Activated T-helper 1 cell treated with anti-CD3 and anti-CD28 coated beads, Interleukin-12 subunit alpha, Interleukin-12 subunit beta, Interleukin-2, Interleukin-4 antibody, amounts not matched to agents 30 ng/mL and 10 ng/mL and 1 ng/mL, durations not matched to agents 14 hours and 24 hours and 36 hours (primary cell): ENCODE measurements at places on chromosomes 2 and 18. TPM values are rescaled to one million over a fixed set of nuclear protein-coding genes. Genes with fewer than 3 reads are reported as not detected.

- H3K27me3 ChIP-seq: no peaks in the 10 kb centered on the region
- peaks cover 55% of the 10 kb centered on the region for H3K4me1 ChIP-seq
- peaks cover 61% of the 10 kb centered on the region for H3K36me3 ChIP-seq
- H3K27ac ChIP-seq: peak within 1 kb of the TSS; percentile 93
- H3K4me3 ChIP-seq: peak within 1 kb of the TSS; percentile 98
- peak; percentile 42 for DNase-seq
Observed at GRCh38 chr2:162073888-162074631, at the start of gene DPP4. DPP4 (minus strand) TSS chr2:162074215; CDS start chr2:162073981, 234 bp downstream.

- no peaks in the 10 kb centered on the region for H3K27me3 ChIP-seq
- DNase-seq: peak; percentile 16
- peaks cover 78% of the 10 kb centered on the region for H3K4me1 ChIP-seq
- peaks cover 35% of the 10 kb centered on the region for H3K36me3 ChIP-seq
Observed at GRCh38 chr18:12838178-12838634, 45.8 kb downstream of the PTPN2 start.

- no peaks in the 10 kb centered on the region for H3K36me3 ChIP-seq
- H3K4me3 ChIP-seq: no peak overlapping the region
- no peak overlapping the region for H3K27ac ChIP-seq
- no peak for DNase-seq
- H3K27me3 ChIP-seq: no peaks in the 10 kb centered on the region
Observed at GRCh38 chr2:124983595-124983994, 958.5 kb downstream of the CNTNAP5 start.

DNA sequence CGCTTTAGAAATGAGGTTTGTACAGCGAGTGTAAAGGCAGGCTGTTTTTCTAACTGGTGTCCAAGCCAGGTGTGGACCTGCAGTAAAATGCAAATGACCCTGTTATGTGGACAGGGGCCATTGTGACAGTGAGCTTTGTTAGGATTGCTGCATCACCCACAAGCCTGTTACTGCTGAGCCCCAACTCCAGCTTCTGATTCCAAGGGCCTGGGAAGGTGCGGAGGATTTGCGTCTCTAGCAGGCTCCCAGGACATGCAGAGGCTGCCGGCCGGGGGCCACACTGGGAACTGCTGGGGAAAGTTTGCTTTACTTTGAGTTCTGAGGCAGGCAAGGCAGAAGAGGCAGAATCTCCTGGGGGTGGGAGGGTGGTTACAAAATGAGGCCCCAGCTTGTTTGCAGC lies 164.1 kb downstream of the GLI2 start:
- no peak overlapping the region for H3K4me3 ChIP-seq
- H3K4me1 ChIP-seq: no peaks in the 10 kb centered on the region
- H3K36me3 ChIP-seq: no peaks in the 10 kb centered on the region
- no peak for DNase-seq
- H3K27me3 ChIP-seq: peaks cover 5% of the 10 kb centered on the region

DNA sequence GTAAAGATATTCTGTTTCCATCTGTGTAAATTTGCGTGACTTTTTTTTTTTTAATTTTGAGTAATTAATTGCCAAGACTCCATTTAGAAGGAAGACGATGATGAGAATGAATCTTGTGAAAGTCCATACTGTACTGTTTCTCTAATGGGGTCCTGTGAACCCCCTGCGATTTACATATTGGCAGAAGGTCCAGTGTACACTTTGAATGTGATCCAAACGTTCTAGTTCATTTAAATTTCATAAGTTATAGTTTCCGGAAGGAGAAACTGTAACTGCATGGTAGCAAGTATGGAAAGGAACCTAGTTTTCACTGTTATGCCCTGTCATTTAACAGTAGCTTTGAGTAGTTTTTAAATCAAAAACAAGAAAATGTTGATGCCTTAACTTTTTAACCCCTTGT lies 166.7 kb downstream of the FMNL2 start:
- H3K27me3 ChIP-seq: peaks cover 1% of the 10 kb centered on the region
- no peaks in the 10 kb centered on the region for H3K36me3 ChIP-seq
- no peak overlapping the region for H3K4me3 ChIP-seq
- no peak for DNase-seq
- H3K27ac ChIP-seq: no peak overlapping the region

- H3K36me3 ChIP-seq: no peaks in the 10 kb centered on the region
- DNase-seq: no peak
- peaks cover 51% of the 10 kb centered on the region for H3K4me1 ChIP-seq
- H3K4me3 ChIP-seq: peak overlapping the region; percentile 50
- H3K27me3 ChIP-seq: peaks cover 24% of the 10 kb centered on the region
Observed at GRCh38 chr2:110747522-110748488, 15.4 kb downstream of the ACOXL start.

DNA sequence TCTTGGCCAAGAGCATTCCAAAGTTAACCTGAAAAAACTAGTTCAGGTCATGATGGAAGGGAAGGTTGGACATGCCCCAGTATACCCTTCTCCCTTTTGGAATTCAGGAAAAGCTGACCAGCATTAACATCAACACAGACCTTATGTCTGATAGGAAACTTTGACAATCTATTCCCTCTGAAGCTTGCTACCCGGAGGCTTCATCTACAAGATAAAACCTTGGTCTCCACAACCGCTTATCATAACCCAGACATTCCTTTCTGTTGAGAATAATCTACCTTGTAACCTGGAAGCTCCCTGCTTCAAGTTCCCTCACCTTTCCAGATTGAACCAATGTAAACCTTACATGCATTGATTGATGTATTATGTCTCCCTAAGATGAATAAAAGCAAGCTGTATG lies 24.7 kb upstream of the IL37 start:
- no peak for DNase-seq
- H3K4me1 ChIP-seq: peaks cover 18% of the 10 kb centered on the region
- H3K36me3 ChIP-seq: no peaks in the 10 kb centered on the region
- no peak overlapping the region for H3K4me3 ChIP-seq
- no peak overlapping the region for H3K27ac ChIP-seq
- H3K27me3 ChIP-seq: peaks cover 11% of the 10 kb centered on the region

CLEC4F gene
- 0.10 TPM in 1 of 2 replicates, not detected in the other for total RNA-seq

- DNase-seq: no peak
- H3K36me3 ChIP-seq: no peaks in the 10 kb centered on the region
- H3K27ac ChIP-seq: no peak overlapping the region
- peaks cover 4% of the 10 kb centered on the region for H3K27me3 ChIP-seq
- H3K4me1 ChIP-seq: no peaks in the 10 kb centered on the region
- H3K4me3 ChIP-seq: no peak overlapping the region
Observed at GRCh38 chr2:86677816-86678215, 42.3 kb upstream of the RMND5A start.

DNA sequence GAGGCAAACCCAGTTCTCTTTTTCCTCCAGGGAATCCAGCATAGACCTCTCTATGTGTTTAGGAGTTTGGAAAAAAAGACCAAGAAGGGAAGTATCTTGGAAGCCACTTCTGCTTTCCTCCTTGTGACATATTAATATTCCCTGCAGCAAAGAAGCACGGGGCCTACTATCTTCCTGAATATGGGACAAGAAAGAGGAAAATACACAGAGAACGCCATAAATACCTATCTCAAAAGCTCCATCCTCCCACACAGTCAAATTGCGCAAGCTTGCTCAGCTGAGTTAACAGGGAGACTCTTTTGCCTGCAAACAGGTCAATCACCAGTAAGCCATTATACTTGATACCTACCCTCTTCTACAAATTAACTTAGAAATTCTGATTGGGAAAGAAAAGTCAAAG lies 16.7 kb upstream of the RAPH1 start:
- H3K4me1 ChIP-seq: peaks cover 14% of the 10 kb centered on the region
- no peak overlapping the region for H3K27ac ChIP-seq
- no peaks in the 10 kb centered on the region for H3K36me3 ChIP-seq
- no peak overlapping the region for H3K4me3 ChIP-seq
- H3K27me3 ChIP-seq: peaks cover 8% of the 10 kb centered on the region

- H3K36me3 ChIP-seq: no peaks in the 10 kb centered on the region
- H3K4me3 ChIP-seq: no peak overlapping the region
- H3K27ac ChIP-seq: no peak overlapping the region
- DNase-seq: no peak
- H3K27me3 ChIP-seq: no peaks in the 10 kb centered on the region
Observed at GRCh38 chr18:1408376-1408775, 503.7 kb downstream of the ADCYAP1 start.

RBFA gene
- 48.5 and 50.3 TPM in 2 replicates for total RNA-seq

DNA sequence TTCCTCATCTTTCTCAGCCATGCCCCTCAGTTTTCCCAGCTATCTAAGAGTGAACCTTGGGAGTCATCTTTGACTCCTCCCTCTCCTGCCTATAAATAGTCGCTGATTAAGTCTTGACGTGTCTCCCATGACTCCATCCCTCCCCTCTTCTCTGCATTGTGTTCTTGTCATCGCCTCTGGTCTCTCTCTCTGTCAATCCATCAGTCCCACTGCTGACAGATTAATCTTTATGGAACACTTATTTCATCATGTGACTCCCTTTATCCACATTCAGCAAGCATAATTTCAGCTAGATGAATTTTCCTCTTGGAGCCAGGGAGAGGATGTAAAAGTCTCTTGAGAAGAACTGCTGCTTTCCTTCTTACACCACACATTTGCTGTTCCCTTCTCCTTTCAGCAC lies 9.4 kb downstream of the ADAM23 start:
- DNase-seq: no peak
- no peak overlapping the region for H3K4me3 ChIP-seq
- no peaks in the 10 kb centered on the region for H3K4me1 ChIP-seq
- no peaks in the 10 kb centered on the region for H3K36me3 ChIP-seq

DNA sequence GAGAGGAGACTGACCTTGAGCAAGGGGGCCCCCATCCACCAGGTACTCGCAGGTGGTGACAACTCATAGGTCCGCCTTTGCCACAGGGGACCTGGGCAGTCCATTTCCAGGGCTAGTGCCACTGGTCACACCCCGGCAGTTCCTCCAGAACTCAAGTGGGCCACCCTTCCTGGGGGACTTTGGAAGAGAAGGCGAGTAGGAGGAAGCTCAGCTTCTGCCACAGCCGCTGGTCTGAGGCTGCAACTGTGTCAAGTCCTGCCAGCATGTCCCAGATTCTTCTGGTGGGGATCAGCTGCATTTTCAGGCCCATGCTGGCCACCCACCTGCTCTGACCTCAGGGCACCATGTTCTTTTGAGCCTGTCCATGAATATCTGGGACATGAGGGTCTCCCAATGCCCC lies 423.9 kb upstream of the MYT1L start:
- no peak for DNase-seq
- no peaks in the 10 kb centered on the region for H3K27me3 ChIP-seq
- no peaks in the 10 kb centered on the region for H3K4me1 ChIP-seq
- no peak overlapping the region for H3K4me3 ChIP-seq

GRCh38 chr2:24919506-24920097 lies 435 bp downstream of the ADCY3 start:
- H3K27ac ChIP-seq: peak overlapping the region; percentile 90
- peaks cover 2% of the 10 kb centered on the region for H3K27me3 ChIP-seq
- peak overlapping the region; percentile 93 for H3K4me3 ChIP-seq
